Naive B cell (primary cell): ENCODE measurements at places on chromosomes 1 and 21. TPM values are rescaled to one million over a fixed set of nuclear protein-coding genes. Genes with fewer than 3 reads are reported as not detected.

Gene SYCP1
- not detected for polyA plus RNA-seq

- peaks cover 4% of the 10 kb centered on the region for H3K27me3 ChIP-seq
- H3K4me3 ChIP-seq: no peak overlapping the region
- peaks cover 4% of the 10 kb centered on the region for H3K4me1 ChIP-seq
- no peak overlapping the region for H3K27ac ChIP-seq
Measured at GRCh38 chr1:220921971-220922635, 42.9 kb downstream of the HLX start.

DNA sequence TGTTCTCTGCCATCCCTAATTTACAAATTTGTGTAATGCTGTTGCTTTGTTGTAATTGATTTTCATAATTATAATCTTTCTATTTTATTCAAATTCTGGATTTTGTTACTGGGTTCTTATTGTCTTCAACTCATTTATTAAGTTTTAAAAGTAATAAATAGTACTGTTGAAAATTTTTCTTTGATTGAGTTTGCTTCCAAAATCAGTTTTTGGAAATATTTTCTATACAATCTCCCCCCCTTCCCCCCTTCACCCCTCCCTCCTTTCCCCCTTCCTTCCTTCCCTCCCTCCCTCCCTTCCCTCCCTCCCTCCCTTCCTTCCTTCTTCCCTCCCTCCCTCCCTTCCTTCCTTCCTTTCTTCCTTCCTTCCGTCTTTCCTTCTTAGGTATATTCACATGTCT, 6.0 kb upstream of the TMPRSS15 start:
- no peak overlapping the region for H3K4me3 ChIP-seq
- no peaks in the 10 kb centered on the region for H3K36me3 ChIP-seq
- no peaks in the 10 kb centered on the region for H3K27me3 ChIP-seq
- DNase-seq: no peak
- H3K4me1 ChIP-seq: peaks cover 7% of the 10 kb centered on the region

Gene SLAMF9
- not detected for polyA plus RNA-seq

GRCh38 chr21:26351661-26352060, 181.1 kb upstream of the APP start:
- DNase-seq: no peak
- no peaks in the 10 kb centered on the region for H3K4me1 ChIP-seq
- H3K27me3 ChIP-seq: no peaks in the 10 kb centered on the region
- no peaks in the 10 kb centered on the region for H3K36me3 ChIP-seq
